ENCODE measurements at places on chromosomes 7 and 10.

- DNase-seq: no peak
These were observed 164.4 kb downstream of the MDFIC start for GRCh38 chr7:115086146-115086841.

DNA sequence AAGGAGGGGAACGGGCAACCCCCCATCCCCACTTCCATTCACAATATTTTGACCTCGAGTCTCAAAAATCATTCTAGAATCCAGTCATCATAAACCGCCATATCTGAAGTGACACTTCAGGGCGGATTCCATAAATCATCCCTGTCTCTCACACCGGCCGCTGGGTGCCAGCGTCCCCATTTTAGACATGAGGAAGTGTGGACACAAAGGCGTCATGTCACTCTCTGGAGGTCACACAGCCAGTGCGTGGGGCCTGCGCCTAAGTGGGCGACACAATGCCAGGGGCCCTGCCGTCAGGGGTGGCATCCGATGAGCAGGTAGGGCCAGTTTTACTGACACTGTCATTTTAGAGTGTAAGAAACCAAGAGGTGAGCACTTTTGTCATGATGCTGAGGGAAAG lies 19.5 kb downstream of the KCNH2 start:
- DNase-seq: no peak

- DNase-seq: peak; percentile 82
These were observed 288.4 kb downstream of the SNX13 start for GRCh38 chr7:17651863-17652385.

DNA sequence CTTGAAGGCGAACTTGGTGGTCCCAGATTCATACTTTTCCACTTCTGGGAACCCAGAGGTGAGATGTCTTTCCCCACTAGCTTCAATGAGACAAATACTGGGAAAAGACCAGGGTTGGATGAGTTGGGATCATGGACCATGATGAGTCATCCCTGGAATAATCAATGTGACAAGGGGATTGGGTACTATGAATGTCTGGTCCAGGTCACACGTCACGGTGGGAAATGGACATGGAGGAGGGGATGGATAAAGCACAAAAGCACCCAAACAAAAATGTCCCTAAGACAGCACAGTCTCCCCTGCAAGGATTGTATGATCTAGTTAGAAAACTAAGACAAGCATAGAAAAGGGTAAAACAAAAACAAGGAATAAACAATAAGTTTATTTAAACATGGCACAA lies 12.4 kb upstream of the SORBS1 start:
- DNase-seq: no peak

DNA sequence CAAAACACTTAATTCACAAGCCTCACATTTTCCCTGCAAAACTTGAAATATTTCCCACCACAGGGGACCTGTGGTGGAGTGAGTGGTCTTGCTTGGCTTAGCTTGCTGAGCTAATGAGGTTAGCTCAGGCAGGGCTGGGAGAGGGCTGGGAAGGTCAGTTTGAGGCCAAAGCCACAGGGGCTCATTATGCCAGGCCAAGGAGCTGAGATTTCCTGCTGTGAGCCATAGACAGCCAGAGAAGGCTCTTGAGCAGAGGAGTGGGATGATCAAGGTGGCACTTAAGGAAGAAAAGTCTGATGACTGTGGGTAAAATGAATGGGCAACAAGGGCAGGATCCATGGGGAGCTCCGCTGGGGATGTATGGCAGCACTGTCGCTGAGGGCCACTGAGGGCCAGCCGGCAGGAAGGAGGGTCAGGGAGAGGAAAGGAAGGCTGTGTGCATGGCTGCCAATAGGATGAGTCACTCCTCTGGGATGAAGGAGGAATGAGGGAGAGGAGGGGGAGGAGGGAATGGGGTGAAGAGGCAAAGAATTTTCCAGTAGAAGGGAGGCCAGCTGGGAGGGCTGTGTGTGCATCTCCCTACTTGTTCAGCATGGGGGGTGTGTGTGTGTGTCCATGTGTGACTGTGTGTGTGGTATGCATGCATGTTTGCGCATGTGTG lies 18.7 kb upstream of the ZNF488 start:
- DNase-seq: no peak

- peak; percentile 63 for DNase-seq
These were observed 79.8 kb upstream of the MPP7 start for GRCh38 chr10:28382525-28383269.

DNA sequence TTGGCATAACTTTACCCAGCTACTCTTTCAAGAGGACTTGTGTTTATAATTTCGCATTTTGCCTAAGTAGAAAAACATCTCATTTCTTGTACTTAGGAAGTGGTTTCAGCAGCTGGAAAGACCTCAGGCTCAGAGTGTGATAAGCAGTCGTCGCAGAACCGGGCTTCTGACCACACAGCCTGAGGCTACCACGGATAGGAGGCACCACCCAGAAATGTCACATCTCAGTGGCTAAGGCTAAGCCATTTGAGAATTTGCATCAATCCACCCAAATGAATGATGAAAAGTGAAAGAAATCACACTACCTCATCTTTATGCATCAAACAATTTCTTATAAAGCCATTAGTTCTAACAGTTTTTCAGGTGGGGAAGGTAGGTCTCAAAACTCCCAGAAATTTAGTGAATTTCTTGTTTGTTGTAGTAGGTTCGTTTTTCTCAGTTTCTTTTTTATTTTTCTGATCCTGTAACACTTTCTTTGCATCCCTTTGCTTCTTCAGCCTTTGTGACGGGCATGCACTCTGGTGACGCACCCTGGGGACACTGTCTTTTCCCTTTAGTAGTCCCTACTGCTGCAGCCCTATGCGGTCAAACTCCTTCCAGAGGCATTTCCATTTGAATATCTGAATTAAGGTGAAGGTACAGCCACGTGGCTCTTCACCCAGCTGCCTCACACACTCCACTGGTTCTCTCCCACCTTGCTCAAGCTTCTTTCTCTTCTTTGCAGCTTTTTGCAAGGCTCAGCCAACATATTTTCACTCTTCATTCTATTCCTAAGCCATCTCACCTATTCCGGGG lies 68.5 kb downstream of the MAP3K8 start:
- no peak for DNase-seq

GRCh38 chr10:120505056-120505455 lies 48.0 kb downstream of the PLPP4 start:
- DNase-seq: no peak

DNA sequence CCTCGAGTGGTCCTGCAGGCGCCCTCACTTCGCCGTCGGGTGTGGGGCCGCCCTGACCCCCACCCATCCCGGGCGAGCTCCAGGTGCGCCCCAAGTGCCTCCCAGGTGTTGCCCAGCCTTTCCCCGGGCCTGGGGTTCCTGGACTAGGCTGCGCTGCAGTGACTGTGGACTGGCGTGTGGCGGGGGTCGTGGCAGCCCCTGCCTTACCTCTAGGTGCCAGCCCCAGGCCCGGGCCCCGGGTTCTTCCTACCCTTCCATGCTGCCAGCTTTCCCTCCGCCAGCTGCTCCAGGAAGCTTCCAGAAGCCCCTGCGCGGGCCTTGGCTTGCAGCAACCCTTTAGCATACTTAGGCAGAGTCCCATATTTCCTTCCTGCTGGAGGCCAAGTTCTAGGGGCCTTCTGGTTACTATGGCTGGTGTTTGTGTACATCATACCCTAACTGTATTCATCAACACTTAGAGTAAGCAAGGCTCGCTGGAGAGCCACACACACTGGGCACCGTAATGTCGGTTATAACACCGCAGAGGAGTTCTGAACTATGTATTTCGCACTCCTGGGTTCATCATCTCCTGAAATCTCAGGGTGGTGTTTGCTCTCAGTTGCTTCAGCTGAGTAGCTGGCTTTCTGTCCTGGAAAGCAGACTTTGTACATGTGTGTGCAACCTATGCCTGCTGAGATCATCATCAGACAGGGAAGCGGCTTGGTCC lies 471 bp downstream of the MGMT start:
- DNase-seq: no peak
